ENCODE measurements at places on chromosomes 2 and 18.

DNA sequence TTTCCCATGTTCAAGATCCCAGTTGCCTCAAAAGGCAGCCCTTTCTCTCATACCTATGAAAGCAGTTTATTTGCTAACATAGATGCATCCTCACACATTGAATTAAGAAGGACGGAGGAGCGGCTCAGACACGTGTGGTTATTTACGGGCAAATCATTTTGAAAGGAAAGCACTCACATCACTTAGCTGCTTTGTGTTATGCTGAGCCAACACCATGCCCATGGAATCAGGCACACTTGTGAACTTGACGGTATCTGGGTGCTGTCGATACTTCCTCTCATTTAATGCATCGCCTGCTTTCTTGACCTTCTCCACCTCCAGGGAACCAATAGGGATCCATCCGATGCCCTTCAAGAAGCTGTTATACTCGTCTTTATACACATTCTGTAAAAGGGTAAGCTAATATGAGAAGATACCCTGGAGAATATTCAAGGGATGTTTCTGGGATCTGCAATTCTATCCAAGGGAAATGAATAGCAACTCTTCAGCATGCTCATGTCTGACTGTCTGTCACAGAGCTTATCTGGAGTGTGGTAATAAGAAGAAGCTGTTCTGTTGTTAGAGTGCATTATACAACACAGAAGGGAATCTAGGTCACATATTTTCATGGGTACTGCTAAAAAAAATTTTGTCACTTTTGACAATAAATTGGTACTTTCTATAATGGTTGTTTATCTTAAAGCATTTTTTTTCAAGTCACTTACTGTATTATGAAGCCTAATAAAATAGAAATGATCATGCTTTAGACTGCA lies 63.3 kb downstream of the NEB start:
- no peak for DNase-seq

DNA sequence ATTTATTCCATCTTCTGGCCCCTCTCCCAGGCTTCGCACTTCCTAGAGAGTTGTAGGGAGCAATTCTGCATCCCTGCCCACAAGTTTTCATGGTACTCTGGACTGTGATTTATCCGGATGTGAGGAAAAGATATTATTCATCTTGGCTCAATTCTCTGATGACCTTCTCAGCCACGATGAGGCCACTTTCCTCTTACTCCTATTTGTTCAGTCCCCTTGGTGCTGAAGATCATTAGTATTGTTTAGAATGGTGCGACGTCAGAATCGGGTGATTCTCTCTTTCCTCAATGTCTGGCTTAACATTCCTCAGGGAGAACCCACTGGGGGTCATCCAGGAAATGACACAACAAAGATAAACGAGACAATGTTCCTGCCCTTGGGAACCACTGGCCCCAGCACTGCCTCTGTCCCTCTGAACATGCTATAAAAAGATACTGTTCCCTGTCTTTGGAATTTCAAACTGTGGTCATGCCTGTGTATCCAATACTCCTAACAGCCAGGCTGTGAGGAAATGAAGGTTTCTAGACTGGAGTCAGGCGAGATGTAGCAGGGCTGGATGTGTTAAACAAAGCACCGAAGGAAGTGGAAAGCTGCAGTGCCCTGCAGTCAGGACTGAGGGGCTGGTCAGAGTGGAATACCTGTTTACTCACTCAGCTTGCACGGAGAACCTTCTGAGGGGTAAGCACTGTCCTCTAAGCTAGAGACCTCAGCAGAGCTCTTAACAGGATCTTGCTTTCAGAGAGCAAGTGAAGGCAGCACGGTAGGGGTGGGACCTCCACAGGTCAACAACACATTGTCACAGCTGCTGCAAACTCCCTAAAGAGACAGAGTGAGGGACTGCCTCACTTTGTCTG lies 12.9 kb upstream of the GLI2 start:
- DNase-seq: no peak

GRCh38 chr2:49261781-49262180 lies 107.5 kb upstream of the FSHR start:
- no peak for DNase-seq

DNA sequence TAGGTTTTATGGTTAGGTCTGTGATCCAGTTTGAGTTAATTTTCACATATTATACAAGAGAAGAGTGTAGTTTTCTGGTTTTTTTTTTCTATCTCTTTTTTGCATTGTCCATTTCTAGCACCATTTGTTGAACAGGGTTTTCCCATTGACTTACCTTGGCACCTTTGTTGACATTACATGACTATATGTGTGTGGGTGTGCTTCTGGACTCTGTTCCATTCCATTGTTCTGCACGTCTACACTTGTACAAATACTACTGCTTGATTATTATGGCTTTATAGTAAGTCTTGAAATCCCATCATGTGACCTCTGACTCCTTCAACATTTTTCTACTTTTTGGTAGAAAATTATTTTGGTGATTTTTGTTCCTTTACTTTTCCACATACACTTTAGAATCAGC lies 38.7 kb downstream of the UBE2F start:
- DNase-seq: no peak

DNA sequence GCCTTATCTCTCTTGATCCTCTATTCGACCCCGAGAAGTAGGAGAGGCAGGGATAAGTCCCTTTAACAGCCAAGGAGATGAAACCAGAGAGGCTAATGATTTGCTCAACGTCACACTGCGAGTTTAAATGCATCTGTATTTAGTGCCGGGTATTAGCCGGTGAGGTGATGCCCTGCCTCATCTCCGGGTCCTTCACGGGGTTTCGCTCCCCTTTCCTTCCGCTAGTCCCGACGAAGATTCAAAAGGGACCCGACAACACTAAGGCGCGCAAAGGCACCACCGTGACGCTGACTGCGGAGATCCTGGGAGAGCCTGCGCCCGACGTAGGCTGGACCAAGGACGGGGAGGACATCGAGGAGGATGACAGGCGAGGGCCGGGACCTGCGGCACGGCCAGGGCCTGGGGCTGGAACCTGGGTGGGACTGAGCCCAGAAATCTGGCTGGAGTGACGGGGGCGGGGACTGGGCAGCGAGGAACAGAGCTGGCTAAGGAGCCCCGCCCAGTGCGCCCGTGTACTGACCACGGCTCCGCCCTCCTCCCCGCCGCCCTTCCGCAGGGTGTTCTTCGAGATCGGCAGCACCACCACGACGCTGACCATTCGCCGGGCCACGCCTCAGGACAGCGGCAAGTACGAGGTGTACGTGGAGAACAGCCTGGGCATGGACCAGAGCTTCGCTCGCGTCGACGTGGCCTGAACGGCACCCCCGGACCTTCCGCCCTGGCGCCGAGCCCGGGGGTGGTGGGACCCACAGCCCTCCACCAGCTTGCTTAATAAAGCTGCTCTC lies 1.0 kb upstream of the GMPPA start:
- DNase-seq: no peak

DNA sequence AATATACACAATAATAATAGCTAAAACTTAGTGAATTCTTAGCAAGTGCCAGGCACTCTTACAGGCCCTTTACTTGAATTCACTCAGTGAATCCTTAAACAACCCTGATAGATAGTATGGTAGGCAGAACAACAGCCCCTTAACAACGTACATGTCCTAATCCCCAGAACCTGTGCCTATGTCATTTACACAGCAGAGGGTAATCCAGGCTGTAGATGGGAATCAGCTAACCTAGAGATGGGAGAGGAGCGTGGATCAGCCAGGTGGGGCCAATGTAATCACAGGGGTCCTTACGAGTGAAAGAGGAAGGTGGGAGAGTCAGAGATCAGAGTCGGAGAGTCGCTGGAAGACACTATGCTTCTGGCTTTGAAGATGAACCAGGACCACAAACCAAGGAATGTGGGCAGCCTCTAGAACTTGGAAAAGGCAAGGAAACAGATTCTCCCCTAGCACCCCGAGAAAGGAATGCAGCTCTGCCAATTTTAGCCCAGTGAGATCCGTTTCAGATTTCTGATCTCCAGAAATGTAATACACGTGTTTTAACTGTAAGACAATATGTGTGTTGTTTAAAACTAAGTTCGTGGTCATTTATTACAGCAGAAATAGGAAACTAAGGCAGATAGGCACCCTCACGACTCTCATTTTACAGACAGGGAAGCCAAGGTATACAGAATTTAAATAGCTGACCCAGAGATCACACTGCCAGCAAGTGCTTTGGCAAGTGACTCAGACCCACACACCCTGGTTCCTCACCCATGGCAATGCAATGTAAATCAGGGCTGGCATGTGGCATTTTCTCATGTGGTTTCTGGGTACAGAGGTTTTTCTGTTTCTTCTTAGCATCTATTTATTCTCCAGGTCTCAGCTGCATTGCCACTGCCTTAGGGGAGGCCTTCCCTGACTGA lies 68.9 kb downstream of the DOCK10 start:
- no peak for DNase-seq

- DNase-seq: no peak
Observed at GRCh38 chr2:27498975-27499374, 2.3 kb downstream of the GCKR start.

- no peak for DNase-seq
Observed at GRCh38 chr18:5197461-5197860, 404 bp upstream of the AKAIN1 start.

DNA sequence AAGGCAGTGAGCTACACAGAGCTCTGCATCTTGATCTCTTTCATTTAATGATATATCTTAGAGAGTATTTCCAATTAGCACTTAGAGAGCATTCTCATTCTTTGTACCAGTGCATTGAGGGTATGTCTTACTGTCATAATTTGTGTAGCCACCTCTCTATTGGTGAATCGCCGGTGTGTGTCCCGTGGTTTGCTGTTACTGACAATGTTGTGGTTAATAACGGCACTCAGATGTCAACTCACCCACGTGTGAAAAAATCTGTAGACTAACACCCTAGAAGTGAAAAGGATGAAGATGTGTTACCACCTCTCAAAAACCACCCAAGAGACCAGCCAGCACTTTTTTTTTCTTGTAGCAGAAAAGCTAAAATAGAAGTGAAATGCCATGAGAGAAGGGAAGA lies 37.1 kb downstream of the TEX51 start:
- DNase-seq: no peak

DNA sequence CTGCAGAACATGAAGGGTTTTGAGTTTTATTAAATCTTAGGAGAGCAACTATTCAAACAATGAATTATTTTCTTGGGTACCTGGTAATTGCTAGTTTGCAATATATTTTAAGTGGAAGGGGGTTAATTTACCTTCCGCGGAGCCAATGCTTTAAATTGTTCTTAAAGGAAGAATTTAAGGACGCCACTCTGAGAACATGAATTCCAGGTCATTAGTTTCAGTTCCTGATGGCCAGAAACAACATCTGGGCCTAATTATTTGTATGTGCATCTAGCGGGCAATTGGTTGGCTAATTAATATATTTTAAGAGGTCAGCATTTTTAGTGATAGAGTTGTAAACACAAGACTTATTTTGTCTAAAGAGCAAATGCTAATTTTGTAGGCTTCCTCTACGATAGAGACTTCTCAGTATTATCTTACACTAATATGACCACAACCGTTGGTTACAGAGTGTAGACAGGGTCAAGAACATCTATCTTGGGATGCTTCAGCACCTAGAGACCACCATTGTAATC lies 40.8 kb downstream of the CCBE1 start:
- no peak for DNase-seq

GRCh38 chr2:163374282-163374681 lies 361.5 kb downstream of the FIGN start:
- DNase-seq: no peak

DNA sequence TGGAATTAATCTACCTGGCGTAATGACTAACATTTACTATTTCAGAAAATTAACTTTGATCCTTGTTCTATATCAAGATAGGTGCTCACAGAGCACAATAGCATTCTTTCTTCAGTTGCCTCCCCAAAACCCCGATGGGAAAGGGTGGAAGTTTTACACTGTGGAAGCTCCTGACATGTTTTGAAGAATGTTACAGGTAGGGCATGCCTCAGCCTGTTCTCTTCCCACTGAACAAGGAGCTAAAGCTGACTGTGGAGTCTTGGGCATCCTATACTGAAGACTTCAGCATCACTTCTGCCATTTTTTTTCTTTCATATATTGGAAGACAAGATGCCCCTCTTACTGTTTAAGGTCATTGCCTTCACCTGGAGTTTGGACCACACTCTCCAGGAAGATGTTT lies 211.2 kb downstream of the SPP2 start:
- DNase-seq: no peak

- no peak for DNase-seq
Observed at GRCh38 chr2:37920570-37920969, 4.5 kb upstream of the RMDN2 start.

DNA sequence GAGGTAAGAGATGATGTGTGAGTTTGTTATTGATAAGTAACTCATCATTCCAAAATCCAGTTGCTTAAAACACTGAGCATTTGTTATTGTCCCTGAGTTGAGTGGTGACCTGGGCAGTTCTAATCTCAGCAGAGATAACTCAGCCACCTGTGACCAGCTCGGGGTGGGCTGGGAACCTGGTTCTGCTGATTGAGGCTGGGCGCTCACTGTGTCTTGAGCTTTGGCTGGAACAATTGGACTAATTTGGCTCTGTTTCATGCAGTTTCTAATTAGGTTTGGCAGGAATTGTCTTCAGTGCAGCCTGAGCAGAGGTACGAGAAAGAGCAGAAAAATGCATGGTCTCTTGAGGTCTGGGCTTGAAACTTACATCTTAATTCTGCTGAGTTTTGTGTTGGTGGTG lies 144.7 kb downstream of the RNF144A start:
- DNase-seq: no peak

DNA sequence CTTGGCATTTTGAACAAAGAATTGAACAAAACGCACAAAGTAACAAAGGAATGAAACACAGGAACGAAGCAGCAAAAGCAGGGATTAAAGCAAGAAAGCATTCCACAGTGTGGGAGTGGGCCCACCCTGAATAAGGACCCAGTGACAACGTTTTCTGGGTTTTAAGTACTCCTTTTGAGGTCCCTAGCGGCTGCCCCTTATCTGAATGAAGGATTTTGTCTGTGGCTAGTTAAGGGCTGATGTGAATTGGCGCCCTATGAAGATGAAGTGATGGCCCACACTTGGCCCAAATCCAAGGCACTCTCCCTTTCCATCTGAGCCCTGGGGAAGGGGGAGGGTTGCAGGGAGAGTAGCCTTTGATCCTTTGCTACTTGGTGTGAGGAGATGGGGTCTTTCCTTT lies 7.8 kb upstream of the CCDC141 start:
- DNase-seq: no peak

- DNase-seq: peak; percentile 64
Observed at GRCh38 chr18:79380816-79381806, 14.6 kb upstream of the NFATC1 start.

DNA sequence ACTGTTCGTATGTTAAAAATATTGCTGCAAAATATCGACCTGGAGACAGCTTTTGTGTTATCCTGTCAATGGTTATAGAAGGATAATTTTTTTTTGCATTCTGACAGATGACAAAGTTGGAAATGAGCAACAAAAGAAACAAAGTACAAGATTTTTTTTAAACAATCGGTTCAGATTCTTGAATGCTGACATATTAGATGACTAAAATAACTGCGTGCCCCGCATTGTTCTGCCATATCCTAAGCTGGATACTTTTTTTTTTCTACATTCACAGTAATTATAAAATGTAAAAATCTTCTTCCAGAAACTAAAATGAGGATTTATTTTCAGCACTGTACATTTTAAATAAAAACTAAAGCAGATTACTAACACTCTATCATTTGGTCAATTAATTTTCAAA lies 67.1 kb downstream of the ABCG8 start:
- no peak for DNase-seq

All from stimulated activated CD4-positive, alpha-beta T cell treated with anti-CD3 and anti-CD28 coated beads, Interleukin-1b, Interleukin-23, amount 100 ng/mL, for 48 hours (primary cell).